H1 (cell line): ENCODE measurements at places on chromosomes 12 and 14.

DNA sequence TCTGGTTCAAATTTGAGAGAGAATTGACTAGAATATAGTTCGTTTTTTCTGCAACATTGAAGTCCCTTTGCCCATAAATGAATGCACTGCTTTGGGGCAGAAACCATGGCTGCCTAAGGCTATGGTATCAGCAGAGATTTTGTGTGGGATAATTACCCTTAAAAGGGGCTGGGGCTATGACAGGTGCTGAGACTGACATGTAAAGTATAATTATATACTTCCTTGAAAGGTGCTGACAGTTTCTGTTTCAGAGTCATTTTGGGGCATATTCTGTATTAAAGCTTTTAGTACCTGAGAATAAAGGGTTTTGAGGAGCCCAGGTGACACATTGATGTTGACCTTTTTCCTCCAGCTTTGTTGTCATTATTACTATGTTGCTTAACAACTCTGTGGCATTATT lies 150.3 kb upstream of the PTPRQ start:
- no peak for DNase-seq

GRCh38 chr14:28163233-28163632 lies 603.4 kb upstream of the FOXG1 start:
- DNase-seq: no peak

DNA sequence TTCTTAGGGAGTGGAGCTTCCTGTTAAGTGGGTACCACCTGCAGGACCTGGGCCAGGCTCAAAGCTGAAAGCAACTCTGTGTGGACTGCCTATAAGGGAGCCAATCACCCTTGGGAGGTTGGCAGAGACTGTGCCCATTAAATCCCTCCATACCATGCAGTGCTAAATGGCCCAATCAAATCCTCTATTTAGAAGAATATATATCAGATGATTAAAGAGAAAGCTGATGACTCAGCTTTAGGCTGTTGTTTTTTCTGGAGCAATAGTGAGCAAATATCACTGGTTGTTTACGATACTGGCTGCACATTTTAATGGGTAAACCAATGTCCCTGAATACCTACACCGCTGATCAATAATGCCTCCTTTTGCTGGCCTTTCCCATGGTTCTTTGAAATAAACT lies 101.3 kb downstream of the TMX1 start:
- no peak for DNase-seq

DNA sequence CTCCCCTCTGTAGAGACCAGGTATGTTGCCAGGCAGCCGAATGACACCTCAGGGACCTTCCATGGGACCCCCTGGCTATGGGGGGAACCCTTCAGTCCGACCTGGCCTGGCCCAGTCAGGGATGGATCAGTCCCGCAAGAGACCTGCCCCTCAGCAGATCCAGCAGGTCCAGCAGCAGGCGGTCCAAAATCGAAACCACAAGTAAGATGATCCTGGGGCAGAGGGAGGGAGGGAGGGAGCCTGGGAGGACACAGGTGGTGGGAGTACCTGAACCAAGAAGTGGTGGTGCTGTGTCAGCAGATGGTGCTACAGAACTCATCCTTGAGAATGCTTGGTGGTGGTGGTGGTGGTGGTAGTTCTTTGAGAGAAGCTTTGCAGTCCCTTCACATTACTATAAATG lies 1.0 kb downstream of the SMARCD1 start:
- no peak for DNase-seq

GRCh38 chr12:2624543-2625288 lies 170.1 kb upstream of the FKBP4 start:
- peak; percentile 62 for DNase-seq

DNA sequence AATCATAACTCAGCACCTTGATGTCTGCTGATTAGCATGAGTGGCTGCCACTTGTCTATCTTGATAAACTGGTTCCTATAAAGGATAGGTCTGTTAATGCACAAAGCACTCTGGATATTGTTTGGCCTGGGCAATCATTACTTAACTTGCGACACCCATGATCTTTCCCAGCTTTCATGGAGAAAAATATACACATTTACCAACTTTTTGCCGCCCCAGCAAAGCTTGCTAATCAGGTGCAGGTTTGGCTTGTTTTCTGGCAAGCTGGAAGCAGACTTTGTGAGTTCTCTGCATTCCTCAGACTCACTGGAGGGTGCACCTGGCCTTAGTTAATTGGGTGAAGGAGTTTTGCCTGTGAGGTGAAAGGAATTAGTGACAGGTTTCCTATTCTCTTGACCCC lies 1126.4 kb upstream of the FLRT2 start:
- DNase-seq: no peak

DNA sequence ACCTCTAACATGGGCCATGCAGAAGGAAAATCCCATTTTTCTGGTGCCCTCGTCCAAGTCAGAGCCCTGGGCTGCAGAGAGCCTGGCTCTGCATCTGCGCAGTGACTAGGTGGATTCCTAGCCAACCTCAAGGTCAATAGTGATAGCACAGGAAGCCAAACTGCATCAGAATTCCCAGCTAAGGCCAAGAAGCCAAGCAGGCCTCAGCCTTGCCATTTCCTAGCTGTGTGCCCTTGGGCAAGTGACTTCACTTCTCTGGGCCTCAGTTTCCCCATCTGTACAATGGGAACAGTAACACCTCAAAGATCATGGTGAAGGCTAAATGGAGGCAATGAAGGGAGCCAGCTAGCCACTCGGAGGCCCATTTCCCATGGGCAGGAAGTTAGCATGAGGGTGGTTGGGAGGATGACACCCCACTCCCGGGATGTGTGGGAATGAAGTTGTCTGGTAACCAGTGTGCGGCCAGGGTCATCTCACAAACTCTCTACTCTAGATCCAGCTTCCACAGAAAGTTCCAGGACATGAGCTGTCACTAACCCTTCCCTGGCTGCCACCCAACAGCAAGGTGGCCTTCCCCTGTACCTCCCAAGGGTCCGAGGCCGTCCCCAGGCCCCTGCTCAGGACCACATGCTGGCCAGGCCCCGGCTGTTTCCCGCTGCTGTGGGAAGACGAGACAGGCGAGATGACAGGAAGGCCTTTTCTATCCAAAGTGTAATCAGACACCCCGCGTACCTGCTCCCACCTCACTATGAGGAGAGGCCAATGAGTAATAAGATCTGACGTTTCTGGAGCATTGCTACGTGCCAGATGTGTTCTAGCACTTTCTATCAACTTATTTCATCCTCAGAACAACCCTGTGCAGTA lies 125.7 kb downstream of the SCARB1 start:
- DNase-seq: no peak

- DNase-seq: no peak
Measured at GRCh38 chr12:8037947-8038346, 5.4 kb downstream of the FOXJ2 start.

DNA sequence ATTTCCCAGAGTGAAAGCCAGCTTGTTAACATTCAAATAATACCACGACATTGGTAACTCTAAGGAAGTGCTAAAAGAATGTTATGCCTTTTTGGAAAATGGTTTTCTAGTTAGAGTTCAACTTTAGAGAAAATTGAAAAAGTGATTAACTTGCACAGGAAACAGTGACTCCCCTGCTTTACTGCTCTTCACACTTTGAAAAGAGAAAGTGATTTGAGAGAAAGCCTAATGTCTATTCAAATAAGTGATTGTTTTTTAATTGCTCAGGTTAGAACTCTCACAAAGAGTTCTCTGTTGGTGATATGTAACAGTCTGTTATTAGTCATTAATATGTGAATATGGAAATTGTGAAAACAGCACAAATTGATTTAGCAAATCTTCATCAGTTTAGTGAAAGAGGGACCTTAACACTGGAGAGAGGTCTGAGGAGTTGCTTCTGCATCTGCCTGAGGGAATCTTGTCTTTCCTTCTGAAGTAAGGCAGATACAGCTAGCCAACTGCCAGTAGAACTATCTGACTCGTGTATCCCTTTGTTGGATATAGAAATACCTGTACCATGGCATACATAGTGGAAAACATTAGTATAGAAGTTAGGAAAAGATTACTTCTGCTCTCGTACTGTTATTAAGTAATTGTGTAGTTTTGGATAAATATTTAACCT lies 25.5 kb downstream of the ATF7IP start:
- no peak for DNase-seq

GRCh38 chr12:97630875-97631274 lies 168.3 kb downstream of the RMST start:
- no peak for DNase-seq

GRCh38 chr12:46147144-46147543 lies 121.7 kb downstream of the SLC38A1 start:
- DNase-seq: no peak

DNA sequence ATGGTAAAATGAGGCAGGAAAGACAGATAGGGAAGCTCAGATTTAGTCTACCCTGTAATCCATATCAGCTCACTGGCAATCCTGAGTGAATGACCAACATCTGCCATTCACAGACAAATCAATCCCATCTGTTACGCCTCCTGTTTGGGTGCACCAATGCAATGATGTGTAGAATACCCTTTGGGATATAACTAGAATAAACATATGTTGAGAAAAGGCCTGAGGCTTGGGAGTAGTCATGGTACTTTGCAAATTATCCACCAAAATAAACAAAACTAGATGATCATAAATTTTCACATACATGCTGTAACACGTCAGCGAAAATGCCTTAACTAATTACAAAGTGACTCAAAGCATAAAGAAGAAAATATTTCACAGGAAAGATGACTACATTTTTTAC lies 78.8 kb downstream of the KCNC2 start:
- DNase-seq: no peak

DNA sequence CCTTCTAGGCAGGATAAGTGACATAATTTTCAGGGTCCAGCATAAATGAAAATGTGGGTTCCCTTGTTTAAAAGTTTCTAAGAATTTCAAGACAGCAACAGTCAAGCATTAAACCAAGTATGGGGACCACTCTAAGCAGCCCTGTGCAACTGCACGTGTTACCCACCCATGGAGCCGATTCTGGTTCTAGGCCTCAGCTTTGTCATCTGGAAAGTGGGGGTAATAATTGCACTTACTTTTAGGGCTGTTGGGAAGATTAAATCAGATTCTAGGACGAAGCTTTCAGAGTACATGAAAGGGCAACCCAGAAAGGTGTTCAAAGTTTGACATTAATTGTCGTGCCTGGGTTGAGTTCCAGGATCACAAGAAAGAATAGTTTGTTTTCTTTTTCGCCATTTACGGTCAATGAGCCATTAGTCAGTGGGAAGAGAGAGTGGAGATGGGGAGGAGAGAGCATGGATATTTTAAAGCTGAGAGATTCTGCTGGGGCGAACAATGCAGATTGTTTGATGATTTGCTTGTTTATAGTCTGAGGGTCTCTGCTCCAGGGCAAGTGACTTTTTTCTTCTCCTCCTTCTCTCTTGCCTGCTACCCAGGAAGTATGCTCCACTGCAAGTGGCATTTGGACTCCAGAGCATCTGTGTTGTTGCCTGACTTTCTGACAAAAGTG lies 10.7 kb upstream of the PPFIBP1 start:
- no peak for DNase-seq

DNA sequence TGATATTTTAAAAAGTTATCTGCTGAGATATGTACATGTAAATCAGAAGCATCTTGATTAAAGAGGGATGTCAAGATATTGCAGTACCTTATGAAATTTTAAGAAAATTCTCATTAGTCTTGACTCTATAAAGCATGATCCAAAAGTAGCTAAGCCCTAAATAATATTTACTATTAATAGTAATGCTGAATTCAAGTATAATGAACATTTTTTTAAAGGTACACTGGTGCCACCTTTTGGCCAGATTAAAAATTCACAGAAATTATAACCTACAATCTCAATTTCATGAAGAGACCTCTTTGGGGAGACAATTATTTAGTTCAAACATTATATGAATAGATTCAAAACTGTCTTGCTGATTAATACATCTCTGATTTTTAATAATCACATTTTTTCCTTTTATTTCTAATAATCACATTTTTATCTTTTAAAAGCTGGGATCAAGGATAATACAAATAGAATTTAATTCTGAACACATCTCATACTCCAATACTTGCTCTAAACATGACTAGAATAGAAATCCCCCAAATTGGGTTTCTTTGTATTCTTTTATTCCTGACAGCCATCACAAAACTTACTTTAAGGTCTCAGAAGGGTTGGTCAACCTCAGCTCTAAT lies 13.4 kb downstream of the AKAP5 start:
- DNase-seq: no peak

- DNase-seq: no peak
Measured at GRCh38 chr12:89307474-89308253, 44.6 kb downstream of the DUSP6 start.

DNA sequence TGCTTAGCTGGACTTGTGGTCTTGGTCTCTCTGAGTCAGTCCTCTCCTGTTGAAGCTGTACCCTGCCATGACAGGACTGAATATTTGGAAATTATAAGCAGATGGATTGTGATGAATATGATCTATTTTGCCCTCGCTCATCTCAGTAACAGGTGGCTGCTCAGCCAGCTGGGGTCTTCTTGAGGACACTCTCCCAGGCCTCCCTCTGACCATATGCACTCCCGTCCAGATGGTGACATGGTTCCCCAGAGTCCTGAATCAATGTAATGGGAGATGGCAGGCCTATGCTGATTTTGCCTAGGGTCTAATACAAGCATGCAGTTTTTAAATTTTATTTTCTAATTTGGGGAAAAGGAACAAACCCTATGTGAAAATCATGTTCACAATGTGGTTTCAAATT lies 63.1 kb upstream of the TRHDE start:
- DNase-seq: no peak

GRCh38 chr12:63787306-63787705 lies 7.6 kb downstream of the RXYLT1 start:
- no peak for DNase-seq

GRCh38 chr12:49347311-49348193 lies 864 bp downstream of the DNAJC22 start:
- DNase-seq: peak; percentile 98

- no peak for DNase-seq
Measured at GRCh38 chr14:78178071-78178470, 7.9 kb downstream of the NRXN3 start.

DNA sequence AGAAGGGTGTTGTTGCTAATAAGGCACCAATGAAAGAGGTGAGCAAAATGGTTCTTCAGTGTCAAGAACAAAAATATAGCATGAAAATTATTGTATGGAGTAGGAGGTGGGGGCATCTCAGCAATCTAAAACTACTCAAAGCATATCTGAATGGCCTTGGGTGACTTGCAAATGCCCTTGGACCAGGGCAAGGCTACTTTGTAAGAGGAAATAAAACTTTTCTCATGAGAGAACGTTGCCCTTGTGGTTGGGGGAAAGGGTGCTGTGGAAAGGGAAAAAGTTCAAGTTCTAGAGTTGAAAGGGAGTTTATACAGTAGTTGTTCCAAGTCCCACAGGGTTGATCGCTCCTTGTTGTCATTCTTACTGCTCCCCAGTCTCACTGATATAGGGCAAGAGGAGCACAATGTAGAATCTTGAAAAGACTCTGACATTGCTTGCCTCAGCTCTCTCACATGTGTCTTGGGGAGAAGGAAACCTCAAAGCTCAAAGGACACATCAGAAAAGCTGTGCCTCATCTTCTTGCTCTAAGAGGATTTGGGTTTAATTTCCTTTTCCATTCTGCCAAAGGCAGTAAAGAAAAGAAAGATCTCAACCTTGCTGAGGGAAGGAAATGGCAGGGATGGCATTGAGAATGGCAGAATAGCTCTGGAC lies 270.5 kb downstream of the DUSP6 start:
- DNase-seq: no peak
